ENCODE measurements at places on chromosomes 6 and 20.

DNA sequence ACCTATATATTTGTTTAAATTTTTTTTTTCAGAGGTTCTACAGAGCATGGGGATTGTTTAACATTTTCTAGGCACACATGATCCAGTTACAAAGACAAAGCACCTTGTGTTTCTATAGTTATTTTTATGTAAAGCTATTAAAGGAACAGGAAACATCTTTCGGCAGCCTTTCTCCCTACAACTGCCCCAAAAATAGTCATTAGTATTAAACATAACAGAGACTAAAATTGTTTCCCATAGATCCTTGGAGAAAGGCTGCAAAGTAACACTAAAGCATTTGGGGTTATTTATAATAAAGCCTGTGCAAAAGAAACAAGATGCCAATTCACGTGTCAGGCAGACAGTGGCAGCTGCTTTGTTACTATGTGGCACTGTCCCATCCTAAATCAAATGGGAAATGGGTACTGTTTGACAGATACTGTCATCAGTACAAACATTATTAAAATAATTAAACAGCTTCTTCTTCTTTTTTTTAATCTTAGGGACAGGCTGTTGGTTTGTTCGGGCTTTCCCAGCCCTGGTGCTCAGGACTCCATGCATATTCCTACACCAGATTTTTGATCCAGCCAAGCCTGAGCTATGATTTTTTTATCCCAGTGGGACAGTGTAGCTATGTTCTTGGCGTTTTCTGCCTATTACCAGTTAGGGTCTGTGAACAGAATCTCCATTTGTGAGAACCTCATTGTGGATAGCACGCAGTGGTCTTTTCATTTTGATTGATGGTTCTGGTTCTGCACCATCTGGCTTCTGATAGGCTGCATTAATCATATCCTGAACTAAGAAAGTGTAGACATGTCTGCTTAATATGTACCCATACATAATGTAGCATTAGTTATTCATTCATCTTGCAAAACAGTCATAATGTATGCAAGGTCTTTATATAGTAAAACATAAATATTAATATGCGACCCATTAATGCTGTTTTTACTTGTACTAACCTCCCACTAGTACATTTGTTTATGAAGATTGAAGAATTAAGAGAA, 460.4 kb upstream of the SOX4 start:
- DNase-seq, result no peak

DNA sequence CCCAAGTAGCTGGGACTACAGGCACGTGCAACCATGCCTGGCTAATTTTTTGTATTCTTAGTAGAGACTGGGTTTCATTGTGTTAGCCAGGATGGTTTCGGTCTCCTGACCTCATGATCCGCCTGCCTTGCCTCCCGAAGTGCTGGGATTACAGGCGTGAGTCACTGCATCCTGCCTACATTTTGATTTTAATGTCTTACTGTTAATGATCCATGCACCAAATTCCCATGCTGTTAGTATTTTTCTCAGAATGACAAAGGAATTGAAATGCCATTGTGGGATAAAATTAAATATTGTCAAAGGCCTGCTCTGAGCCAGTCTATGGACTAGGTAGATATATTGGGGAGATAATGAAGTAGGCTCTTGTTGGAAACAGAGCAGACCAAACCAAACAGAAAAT, 28.2 kb downstream of the CBFA2T2 start:
- no peak for DNase-seq

GRCh38 chr6:14863902-14864850, 381.7 kb upstream of the JARID2 start:
- DNase-seq, result no peak

DNA sequence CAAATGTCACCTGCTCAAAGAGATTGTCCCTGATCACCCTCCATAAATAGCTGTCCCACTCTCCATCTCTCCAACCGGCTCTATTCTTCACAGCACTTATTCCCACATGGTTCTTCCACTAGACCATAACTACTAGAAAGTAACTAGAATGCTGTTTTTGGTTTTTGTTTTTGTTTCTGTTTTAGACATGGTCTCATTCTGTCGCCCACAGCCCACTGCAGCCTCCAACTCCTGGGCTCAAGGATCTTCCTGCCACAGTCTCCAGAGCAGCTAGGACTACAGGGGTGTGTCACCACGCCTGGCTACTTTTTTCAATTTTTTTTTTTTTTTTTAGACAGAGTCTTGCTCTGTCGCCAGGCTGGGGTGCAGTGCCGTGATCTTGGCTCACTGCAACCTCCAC, 12.2 kb downstream of the MMP24 start:
- no peak for DNase-seq

- no peak for DNase-seq
These were observed 13.9 kb upstream of the SULF2 start for GRCh38 chr20:47799116-47799715.

DNA sequence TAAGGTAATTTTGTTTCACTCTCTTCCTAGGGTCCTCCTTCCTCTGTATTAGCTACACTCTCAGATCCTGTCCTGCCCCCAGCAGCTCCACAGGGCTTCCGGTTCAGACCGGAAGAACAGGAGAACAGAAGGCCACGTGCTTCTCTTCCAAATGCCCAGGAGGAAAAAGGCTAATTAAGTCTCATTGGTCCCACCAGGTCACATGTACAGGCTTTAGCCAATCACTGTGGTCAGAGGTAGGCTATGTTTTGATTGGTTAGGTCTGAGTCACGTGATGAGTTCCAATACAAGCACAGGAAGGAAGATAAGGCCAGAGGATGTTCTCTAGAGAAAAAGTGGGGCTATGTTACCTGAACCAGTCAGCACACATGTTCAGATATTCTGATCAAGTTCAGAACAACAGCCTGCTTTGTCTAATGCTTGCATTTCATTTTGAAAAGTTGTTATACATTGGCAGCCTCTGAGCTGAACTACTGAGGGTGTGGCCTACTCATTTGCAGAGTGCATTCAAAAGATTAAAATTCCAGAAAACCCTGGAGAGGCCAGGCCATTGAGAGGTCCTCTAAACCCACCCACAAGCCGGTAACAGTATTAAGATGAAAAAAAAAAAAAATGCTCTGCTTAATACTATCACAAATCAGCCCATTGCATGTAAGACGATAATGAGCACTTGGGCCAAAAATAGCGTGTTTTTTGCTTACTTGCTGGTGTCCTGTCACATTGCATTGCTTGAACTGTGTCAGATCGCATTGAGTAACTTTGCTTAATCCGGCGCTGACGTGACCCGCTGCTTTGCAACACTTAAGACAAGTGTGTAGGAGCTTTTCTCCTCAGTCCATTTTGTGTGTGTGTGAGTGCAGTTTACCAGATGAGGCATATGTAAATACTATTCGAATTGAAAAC, 170.3 kb downstream of the TSHZ2 start:
- DNase-seq, result no peak

DNA sequence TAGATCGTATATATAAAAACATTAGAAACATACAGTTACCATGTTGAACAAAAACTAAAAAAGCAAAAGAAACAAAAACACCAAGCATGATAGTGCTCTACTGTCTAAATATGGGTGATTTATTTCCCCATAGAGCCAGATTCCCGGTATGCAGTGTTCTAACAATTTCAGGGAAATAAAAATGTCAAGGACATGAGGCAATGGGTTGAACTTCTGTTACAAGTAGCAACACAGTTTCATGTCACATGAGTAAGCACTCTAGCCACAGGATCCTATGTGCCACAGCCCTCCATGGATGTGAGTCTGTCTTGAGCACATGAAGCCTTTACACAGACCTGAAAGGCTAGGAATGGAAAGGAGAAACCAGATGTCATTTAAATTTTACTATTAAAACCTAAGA, 96.0 kb downstream of the MAP3K5 start:
- no peak for DNase-seq

DNA sequence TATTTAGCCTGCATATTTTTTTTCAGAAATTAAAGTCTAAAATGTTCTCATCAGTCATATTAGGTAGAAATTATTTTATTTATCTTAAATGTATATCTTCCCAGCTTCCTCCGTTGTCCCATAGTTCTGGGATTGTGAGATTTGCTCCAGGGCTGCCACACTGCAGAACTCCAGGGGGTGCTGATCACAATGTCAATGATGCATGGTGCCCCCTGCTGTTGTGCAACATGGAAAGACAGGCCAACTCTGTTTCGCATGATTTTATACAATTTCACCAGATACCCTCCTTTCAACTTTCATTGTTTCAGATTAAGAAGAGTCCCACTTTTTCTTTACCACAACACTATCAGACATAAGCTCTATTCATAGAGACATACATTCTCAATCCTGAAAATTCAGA, 35.9 kb downstream of the ID4 start:
- no peak for DNase-seq

- DNase-seq, result peak; percentile 5
These were observed 19.0 kb downstream of the VAPB start for GRCh38 chr20:58407966-58408557.

- no peak for DNase-seq
These were observed 293.8 kb downstream of the RFPL4B start for GRCh38 chr6:112640891-112641290.

GRCh38 chr20:29874476-29875202, 1382.8 kb upstream of the DEFB115 start:
- DNase-seq, result no peak

DNA sequence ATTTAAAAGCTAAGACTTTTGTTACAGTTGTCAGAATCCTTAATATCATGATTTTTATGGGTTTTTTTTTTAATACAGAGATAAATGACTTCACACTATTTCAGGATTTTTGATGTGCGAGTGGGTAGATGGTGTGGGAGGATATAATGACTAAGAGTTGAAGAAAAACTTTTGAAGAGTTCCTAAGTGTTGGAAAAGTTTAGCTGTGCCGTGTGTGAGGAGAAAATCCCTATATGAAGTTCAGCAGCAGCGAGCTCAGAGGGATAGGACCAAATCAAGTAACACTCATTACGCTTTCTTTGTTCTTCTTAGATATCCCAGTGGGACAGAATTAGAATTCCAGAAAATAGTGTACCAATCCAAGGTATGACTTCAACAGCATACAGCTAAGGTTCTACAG, 34.1 kb downstream of the PDE10A start:
- no peak for DNase-seq

GRCh38 chr20:24675651-24676352, 206.4 kb downstream of the SYNDIG1 start:
- DNase-seq, result no peak

- DNase-seq, result no peak
These were observed 133.2 kb downstream of the MRPL14 start for GRCh38 chr6:43993881-43994523.

DNA sequence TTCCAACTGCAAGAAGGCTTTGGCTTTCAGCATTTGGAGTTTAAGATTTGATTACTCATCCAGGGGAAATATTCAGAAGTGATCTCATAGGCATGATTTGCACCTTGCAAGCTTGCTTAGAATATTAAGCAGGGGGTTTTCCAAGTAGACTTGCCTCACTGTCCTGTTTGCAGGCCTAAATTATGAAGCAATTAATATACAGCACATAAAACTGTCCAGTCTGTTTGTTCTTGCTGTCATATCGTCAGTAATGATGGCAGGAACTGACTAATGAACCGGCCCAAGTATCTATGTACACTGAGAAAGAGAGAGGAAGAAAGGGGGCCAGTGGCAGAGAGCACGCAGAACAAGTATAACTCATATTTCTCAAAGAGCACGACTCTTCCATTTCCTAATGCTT, 212.5 kb upstream of the SUPT3H start:
- DNase-seq, result no peak

GRCh38 chr6:125169058-125169457, 15.5 kb downstream of the TPD52L1 start:
- no peak for DNase-seq

DNA sequence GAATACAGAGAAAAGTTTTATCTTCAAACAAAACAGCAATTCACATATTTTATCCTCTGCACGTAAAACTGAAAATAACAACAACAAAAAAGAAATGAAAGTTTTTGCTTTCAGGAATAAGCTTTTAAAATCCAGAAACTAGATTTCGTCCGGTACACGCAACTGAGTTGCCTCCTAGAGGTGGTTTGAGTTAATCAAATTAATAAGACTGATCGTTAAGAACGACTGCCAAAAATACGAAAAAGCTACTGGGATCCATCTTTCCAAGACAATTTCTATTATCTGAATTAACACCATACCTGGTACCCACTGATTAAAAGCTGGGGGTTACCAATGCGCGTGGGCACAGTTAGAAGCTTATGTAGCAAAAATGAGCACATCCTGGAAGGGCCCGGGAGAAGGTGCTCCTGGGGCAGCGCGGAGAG, 669 bp downstream of the PDCD2 start:
- no peak for DNase-seq

DNA sequence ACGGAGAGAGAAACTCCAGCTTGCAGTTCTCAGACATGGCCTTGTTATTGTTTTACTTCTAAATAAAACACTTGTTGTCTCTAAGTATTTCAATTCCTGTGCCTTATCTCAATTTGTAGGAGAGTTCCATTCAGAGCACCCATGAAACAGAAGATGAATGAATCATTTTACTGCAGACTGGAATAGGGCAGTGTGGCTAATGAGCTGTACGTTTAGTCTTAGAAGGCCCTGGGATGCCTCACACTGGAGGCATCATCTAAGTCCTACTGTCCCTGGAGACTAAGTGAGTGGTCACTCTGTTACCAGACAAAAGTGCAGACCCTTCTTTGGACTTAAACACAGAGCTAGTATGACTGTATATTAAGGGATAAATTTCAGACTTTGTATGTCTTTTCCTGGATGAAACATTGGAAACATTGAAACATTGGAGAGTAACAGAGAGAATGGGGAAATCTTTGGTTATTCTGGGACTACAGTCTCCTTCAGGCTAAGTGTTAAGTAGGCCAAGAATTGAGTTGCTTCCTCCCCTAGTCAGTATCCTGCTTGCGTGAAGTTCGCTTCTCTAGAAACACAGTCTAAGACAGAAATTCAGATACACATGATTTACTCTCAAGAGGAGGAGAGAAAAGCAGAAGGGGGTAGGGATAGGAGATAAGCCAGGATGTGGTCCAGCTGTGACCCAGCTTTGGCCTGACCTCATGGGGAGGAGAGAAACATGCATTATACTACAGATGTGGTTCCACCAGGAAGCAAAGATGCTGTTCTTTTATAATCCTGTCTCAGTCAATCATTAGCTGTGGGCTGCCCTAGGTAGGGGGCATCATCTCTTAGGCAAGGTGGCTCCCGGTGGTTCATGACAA, 167.4 kb upstream of the BMP2 start:
- no peak for DNase-seq

GRCh38 chr6:9307786-9308185, 872.4 kb upstream of the SLC35B3 start:
- DNase-seq, result no peak

DNA sequence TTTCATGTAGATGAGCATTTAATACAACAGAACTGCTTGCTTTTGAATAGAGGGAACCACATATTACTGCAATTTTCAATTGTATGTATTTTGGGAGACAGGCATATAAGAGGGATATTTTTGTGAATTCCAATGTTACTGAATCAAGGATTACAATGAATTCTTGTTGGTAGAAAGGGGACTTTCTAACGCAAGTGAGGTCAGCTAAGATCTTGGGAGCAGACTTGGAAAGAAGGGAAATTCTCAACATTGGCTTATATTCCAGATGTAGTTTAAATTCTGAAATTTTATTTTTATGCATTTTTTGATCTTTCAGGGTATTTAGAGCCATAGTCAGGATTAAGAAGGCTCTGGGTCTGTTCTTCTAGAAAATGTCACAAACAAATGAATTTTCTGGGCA, 43.3 kb upstream of the CTAGE9 start:
- no peak for DNase-seq
